ENCODE measurements at places on chromosomes 6 and 20.
A peak's percentile ranks its signal among the peaks of the same experiment; 100 is the strongest.

- no peak for DNase-seq
These were observed 15.0 kb upstream of the NKX2-2 start for GRCh38 chr20:21528870-21529269.

GRCh38 chr6:115004982-115005381, 662.2 kb upstream of the HS3ST5 start:
- no peak for DNase-seq

DNA sequence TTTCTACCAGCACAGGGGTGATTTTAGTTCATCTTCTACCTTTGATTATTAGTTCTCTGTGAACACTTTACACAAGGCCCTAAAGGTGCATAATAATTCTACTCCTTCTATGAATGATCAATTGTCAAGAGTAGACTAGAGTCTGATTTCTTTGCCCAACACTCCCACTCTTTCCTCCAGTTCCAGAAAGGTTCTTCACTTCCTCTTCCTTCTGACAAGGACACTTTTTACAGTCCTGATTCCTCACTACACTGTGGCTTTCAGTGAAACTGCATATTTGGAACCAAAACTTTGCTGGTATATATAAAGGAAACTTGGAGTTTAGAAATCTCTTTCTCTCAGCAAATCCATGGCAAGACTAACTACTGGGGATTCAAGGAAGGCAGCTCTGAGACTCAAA, 10.6 kb upstream of the RSPO3 start:
- no peak for DNase-seq

GRCh38 chr20:13119583-13119982, 101.5 kb upstream of the ISM1 start:
- peak; percentile 66 for DNase-seq

DNA sequence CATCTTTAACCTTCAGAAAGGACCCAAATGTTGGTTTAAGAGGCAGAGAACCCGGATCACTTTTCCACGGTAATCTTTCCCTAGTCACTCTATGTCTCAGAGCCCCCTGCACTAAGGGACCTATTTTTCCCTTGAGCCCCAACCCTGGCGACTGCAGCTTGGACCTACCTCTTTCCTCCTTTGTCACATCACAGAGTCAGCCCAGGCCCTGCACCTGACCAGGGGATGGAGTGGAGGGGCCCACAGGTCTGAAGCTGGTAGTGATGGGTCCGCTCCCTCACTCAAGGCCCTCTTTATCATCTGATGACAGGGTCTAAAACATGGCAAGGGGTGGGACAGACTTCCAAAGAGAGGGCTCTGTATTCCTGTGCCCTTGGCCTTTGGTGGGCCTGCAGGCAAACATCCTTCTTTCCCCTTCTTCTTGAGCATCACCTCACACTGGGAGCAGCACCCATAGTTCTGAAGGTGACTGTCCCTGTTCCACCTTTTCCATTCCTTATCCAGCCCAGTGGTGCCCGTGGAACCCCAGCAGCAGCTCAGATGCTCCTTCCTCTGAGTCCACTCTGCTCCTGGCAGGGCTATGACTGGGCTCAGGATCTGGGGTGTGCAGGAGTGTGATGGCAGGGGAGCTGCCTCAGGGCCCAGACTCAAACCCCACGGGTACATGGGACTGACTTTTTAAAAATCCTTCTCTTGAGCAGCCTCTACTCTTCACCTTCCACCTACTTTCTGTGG, 6.3 kb downstream of the RAET1L start:
- DNase-seq, result no peak
